BE2C (cell line): ENCODE measurements at places on chromosomes 13 and 19.

- no peak for DNase-seq
Observed at GRCh38 chr13:46339035-46339666, 47.9 kb downstream of the RUBCNL start.

DNA sequence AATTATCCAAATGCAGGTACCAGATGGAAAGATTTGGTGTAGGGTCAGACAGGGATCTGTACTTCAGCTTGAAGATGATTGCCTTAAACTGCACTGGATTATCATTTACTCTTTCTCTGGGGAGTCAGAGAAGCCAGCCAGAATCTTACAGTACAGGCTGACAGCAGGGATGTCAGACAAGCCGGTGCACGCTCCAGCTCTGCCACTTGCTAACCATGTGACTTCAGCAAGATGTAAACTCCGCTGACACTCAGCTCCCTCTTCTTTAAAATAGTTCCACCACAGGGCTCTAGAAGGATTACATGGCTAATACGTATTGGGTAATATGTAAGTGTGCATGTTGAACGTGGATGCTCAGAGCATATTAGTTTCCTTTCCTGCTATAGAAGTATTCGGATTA is 251.4 kb upstream of the MAB21L1 start:
- DNase-seq, result no peak

DNA sequence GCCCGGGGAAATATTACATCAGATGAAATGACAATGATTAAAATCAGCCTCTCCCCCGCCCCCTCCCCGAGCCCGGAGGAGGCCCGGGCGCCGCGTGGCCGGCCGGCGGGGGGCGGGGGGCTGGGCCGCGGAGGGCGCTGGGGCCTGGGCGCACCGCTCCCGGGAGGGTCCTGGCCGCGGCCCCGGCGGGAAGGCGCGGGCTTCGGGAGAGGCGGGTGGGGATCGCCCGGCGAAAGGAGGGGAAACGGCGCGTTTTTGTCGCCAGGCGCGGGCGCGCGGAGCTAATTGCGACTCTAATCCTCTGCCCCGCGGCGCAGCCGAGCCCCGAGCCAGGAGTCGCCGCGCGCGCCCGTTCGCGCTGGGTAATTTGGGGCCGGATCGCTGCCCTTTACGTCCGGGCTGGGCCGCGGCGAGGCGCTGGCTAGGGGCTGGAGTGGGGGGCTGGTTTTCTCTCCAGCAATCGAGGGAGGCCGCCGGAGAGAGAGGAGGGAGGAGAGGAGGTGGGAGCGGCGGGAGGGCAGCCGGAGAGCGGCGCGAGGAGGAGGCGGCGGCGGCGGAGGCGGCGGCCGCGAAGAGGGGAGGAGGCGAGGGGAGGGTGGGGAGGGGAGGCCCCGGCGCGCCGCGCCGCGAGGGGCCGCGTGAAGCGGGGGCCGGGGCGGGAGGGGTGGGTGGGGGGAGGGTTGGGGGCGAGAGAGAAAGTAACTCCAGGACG is at the start of gene KCTD15:
TSS of gene KCTD15 (plus strand) at position 707 of the 712 bp plus-strand sequence. CDS start 3,585 bp downstream, outside the sequence.
- peak; percentile 71 for DNase-seq

- DNase-seq, result peak; percentile 78
Observed at GRCh38 chr19:55638864-55639359, 1.9 kb upstream of the ZNF580 start.

GRCh38 chr13:26325876-26326275 is 71.9 kb downstream of the CDK8 start:
- DNase-seq, result no peak

- peak; percentile 84 for DNase-seq
Observed at GRCh38 chr19:17938092-17938845, 5.5 kb downstream of the CCDC124 start.

DNA sequence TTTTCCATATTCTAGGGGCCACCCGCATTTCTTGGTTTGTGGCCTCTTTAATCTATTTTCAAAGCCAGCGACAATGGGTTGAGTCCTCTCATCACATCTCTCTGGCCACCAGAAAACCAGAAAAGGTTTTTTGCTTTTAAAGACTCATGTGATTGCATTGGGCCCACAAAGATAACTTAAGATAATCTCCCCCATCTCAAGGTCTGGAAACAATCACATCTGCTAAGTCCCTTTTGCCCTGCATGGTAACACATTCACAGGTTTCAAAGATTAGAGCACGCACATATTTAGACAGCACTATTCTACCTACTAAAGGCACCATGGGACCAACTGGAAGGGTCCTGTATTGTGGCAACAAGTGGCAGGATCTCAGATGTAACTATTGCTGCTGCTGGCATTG is 147.0 kb upstream of the MIR17HG start:
- DNase-seq, result no peak

DNA sequence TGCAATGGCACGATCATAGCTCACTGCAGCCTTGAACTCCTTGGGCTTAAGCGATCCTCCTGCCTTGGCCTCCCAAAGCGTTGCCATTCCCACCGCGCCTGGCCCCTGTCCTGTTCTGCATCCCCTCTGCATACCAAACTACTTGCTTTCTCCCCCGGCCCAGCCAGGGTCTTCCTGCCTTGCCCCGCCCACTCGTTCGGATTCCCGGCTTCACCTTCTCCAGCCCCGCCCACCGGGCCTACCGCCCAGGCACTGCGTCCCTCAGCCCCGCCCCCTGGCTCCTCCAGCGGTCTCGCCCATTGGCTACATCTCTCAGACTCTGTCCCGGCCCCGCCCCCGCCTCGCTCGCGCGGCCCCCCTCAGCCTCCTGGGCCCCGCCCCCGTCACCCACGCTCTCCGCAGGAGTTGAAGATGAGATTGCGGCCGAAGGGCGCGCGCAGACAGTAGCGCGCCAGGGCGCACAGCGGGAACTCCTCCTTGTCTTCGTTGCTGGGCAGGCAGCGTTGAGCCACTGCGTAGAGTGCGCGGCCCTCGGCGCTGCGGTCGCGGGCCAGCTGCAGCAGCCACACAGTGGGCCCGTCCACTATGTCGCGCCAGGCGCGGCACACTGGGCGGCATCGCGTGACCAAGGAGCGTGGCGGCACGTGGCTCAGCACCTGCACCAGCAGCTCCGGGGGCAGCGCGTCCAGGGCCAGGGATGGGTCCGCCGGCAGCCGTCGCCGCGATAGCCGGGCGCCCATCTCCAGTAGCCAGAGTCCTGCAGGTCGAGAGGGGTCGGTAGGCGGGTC is 19.0 kb downstream of the MRPS12 start:
- peak; percentile 100 for DNase-seq

DNA sequence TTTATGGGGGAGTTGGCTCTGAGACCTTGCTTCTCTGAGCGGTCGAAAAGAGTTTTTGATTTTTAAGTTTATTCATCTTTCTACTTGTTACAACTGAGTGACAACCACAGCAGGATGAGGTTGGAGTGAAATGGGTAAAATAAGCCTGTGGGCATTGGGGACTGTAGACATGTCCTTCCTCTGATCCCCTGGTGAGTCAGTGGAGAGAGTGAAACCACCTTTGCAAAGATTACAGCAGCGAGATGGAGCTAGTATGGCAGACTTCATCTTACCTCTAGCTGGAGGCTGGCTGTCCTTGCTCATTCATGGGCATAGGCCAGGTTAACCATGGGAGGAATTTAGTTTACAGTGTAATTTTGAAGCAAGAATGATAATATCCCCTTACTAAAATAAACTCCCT is 30.9 kb upstream of the PSG9 start:
- DNase-seq, result no peak

DNA sequence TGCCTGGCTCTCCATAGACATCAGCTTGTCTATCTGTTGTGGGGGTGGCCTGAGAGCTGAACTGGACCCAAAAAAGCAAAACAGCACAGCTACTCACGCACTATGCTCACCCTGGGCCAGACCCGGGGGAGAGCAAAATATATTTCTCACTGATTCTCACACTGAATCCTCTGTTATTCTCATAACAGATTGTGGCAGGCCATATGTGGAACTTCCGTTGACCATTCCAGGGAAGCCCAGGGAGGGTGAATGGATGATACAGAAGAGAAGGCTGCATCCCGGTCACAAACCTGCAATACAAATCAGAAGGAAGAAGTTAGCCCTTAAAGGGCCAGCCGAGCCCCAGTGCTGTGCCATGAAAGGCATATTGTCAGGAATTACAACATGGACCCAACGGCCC is 362.5 kb downstream of the ZNF536 start:
- DNase-seq, result no peak

- no peak for DNase-seq
Observed at GRCh38 chr19:54158812-54159351, 639 bp downstream of the LENG1 start.

GRCh38 chr19:48999481-49000325 is 6.0 kb downstream of the RUVBL2 start:
- peak; percentile 75 for DNase-seq

DNA sequence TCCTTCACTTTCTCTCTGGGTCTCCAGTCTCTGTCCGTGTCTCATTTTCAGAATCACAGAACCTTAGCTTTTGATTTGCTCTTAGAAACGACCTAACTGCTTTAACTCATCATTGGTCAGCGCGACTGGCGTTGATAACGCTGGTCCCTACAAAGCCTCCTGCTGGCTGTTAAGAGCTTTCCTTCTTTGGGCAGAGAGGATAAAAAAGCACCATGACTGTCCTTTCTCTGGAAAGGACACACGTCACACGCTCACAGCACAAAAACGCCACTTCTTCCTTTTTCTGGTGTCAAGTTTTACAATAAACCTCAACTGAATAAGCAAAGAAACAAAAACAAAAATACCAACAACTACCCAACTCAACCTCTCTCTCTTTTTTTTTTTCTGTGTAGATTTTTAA is 1.7 kb upstream of the KLK12 start:
- no peak for DNase-seq

DNA sequence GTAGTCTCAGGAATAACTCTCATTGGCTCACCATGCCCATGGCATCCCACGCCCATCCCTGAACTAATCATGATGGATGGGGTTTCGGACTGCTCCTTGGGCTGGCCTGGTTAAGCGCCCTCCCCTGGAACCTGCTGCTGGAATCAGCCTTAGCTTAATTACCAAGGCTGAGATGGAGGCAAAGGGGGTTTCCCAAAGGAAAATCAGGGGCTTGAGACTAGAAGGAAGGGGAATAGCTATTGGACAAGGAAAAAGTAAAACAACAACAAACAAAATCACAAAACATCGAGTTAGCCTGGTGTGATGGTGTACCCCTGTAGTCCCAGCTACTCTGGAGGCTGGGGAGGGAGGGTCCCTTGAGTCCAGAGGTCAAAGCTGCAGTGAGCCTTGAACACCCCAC is 25.7 kb upstream of the SHKBP1 start:
- no peak for DNase-seq

GRCh38 chr19:55229145-55229788 is 704 bp upstream of the TMEM86B start:
- DNase-seq, result no peak

DNA sequence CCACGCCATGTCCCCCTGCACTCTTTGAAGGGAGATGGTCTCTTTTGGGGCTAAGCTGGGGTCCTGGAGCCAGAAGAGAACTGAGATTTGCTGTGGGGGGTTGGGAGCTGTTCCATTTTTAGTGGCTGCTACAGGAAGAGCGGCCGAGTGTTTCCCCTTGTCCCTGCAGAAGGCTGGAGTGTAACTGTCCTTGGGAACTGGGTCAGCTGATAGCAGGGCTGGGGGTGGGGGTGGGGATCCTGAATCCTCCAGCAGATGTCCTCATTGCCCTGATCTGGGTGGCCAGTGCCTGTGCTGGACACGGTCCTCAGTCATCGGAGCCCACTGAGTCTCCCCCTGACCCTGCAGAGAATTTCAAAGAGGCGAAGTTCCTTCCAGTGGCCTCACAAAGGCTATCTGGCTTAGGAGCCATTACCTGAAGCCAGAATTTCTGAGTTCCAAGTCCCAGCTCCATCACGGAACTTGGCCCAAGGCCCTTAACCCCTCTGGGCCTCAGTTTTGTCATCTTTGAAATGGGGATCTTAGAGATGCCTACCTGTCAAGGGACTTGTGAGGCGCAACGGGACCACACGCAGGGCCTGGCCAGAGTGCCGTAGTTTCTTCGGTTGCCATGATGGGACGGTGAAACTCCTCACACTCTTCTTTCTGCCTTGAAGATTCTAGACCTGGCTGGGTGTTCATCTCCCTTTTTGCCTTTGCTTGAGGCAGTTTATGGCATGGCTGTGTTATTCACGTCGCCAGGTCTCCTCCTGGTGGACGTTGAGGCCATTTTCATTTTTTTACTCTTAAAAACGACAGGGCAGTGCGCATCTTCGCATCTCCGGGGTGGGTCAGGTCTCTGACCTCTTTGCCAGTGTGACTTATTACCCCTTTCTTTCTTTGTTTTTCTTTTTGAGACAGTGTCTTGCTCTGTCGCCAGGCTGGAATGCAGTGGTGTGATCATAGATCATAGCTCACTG is 51.9 kb downstream of the DNM2 start:
- peak; percentile 51 for DNase-seq

- no peak for DNase-seq
Observed at GRCh38 chr19:47437500-47437899, 18.2 kb upstream of the MEIS3 start.

- no peak for DNase-seq
Observed at GRCh38 chr19:37953171-37953917, 46.3 kb downstream of the SIPA1L3 start.

- DNase-seq, result peak; percentile 51
Observed at GRCh38 chr19:5690955-5691821, 1.1 kb downstream of the RPL36 start.
